Colonic mucosa (tissue), 4 donors: ENCODE measurements at places on chromosomes 2 and 18.

- DNase-seq, result peak; percentile 47
Measured at GRCh38 chr2:98730707-98731040, 258 bp downstream of the MGAT4A start.

DNA sequence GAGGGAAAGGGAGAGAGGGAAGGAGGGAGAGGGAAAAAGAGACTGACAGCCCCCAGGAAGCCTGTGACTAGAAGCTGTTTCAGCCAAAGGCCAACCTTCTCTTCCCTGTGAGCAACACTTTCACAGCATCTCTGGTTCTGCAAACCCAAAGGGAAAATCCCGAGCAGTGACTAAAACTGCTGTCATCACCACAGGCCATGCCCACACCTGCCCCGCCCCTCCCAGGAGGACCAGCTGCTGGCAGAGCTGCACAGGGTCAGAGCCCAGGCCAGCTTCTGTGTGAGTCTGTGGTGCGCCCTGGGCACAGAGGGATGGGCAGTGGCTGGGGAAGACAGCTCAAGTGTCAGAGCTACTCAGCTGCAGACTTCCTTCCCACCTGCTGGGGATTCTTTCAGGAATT is 64.9 kb upstream of the OTOS start:
- no peak for DNase-seq

DNA sequence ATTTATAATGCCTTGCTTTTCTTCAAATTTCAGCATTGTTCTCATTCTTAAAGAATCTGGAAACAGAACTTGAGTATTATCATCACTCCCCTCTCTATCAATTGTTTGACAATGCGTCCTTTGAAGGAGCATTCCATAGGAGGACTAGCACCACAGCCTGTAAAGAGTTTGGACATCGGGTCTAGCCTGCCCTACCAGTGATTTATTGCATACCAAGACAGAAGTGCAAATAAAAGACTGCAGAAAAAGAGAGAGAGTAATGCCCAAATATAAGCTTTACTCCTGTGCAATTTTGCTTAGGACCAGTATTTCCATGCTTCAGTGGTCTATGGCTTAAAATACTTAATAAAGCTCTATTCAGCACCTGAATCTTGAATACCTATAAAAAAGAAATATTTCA is 55.4 kb upstream of the MAP2 start:
- no peak for DNase-seq

- no peak for DNase-seq
Measured at GRCh38 chr2:140234116-140234515, 1453.9 kb upstream of the NXPH2 start.

DNA sequence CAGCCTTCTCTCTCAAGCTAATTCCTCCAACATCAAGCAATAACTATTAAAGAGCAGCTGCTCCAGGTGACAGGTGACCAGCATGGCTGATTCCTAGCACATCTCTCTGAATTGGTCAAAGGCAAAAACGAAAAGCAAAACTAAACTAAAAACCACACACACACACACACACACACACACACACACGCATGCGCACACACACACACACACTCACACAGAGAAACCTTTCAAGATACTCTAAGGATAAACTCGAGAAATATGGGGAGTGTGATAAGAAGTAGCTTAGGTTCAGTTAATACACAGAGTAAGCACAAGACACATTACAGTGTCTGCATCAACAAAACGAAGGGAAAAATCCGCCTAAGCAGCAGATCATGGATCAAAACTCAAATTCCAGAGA is 74.5 kb upstream of the FZD7 start:
- no peak for DNase-seq

DNA sequence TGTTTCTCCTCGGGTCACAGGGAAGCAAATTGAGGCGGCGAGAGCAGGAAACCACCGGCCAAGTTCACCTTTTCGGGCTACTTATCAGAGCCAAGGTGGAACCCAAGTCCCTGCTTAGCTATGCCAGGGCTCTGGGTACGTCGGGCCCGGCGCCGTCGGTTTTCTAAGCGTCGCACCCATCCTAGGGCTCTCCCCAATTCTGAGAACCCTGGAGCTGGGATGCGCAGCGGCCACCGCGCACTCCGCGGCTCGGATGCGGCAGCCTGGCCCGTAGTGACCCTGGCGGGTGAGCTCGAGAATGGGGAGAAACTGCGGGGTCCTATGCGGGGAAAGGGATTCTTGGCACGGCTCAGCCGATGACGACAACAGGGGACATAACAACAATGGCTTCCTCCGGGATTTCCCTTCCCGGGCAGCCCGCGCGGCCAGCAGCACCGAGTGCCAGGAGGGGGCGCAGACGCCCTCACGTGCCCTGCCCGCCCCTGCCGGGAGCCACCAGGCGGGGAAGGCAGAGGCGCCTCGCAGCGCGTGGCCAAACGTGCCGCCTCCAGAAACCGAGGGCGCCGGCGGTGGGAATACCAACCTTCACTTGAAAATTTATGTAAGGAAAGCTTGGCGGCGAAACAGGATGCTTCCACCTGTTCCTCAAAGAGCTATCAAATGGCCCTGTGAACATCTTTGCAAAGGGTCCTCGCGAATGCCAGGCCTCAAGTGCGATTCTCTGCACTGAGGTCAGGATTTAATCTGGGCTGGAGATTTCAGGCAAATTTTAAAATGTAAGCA is 2.1 kb upstream of the SLC30A3 start:
- peak; percentile 67 for DNase-seq

DNA sequence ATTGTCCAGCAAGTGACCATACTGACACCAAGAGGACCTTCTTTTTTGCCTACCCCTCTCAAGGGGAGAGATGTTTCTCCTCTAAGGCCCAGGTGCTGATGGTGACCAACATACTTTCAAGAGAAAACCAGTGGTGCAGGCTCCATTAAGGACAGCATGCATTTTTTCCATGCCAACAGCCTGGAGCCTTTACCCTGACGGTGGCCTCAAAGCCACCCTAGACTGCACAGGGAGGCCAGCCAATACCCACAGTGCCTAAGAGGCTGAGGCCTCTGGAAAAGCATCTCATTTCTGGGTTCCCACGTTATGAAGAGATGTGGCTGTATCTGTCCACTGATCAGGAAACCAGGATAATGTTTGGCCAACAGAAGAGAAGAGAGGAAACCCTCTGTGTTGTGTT is 19.3 kb downstream of the SPRED2 start:
- DNase-seq, result no peak

DNA sequence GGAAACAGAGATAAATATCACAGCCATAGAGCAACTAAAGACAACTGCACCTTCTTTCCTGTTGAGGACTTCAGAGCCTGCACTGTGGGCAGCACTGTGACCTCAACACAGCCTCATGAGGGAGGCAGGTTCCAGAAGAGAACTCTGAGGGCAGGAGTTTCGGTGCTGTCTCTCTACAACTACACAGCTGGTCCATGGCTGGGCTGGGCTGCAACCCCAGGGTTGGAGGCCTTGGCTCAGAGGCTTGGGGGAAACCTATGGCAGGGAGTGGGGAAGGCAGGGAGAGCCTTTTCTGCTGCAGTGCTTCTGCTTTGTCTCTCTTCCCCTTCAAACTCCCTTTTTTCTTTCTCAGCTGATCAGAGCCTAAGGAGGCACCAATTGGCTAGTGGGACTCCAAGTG is 66.5 kb downstream of the MRO start:
- DNase-seq, result no peak

DNA sequence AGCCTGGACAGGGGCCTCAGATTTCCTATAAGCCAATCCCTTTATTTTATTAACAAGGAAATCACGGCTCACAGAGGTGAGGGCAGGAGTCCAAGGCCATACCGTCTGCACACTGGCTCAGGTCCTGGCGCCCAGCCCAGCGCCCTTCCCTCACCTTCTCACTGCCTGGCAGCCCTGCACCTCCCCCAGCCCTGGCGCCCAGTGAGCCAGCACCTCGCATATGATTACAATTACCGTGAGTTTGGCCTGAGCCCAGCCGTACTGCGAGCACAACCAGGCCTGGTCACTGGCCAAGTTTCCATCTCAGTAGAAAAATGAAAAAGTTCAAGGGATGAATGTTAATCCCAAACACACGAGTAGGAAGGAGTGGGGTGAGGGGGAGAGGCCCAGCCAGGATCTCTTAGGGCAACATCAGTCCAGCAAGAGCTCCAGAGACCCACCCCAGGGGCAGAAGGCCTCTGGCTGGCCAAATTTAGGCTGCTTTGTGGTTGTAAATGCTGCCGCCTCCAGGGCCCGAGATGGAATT is 68.4 kb downstream of the MCFD2 start:
- DNase-seq, result peak; percentile 97

DNA sequence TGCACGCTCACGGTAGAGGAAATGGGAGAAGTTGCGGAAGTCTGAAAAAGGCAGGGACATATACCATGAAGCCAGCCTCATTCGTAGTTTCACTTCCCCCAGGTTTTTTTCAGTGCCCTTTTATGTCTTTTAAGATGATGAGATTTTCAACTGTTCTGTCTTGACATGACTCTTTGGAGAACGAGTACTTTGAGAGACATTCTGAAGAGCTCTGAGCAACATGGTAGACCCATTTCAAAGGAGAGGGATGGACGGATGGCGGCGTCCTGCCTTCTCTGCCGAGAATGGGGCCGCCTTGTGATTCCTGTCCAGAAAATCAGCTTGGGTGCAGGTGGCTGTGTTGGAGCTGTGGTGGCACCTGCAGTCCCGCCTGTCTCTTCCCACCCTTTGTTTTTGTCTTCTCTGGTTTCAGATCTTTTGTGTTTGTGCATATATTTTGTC is 41.7 kb downstream of the SH3BP4 start:
- DNase-seq, result no peak

- no peak for DNase-seq
Measured at GRCh38 chr2:237704501-237705434, 77.4 kb downstream of the LRRFIP1 start.

GRCh38 chr18:23743733-23744333 is 54.6 kb downstream of the LAMA3 start:
- DNase-seq, result no peak

- no peak for DNase-seq
Measured at GRCh38 chr18:40812981-40813515, 1142.0 kb upstream of the PIK3C3 start.

GRCh38 chr2:239735131-239735828 is 289.9 kb downstream of the NDUFA10 start:
- DNase-seq, result no peak

DNA sequence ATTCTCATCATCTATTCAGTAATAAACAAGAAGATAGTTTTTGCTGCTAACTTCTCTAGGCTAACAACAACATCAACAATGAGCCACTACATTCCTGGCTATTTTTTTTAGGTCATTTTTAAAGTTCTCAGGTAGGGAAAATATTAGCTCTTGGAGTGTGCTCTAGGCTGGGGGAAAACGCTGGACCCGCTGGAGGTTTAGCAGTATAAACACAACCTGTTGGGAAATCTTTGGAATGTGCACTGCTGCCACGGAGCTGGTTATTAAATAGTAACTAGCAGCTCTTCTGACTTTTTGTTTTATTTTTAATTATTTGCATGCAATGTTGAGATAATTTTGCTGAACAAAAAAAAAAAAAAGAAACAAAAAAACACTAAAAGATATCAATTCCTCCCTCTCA is 892.1 kb upstream of the ACVR2A start:
- no peak for DNase-seq

DNA sequence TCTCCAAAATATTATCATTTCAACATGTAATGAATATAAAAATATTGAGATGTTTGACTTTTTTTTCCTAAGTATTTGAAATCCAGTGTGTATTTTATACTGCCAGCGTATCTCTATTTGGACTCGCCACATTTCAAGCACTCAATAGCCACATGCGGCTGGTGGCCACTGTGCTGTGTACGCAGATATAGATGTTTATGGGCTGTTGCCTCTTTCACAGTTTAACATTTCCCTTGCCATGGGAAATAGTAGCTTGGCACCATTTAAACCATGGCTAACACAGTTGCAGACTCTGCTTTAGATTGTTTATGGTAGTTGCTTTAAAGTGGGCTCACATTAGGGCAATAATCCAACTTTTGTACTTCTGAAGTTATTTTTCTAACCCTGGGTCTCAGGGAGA is 136.6 kb upstream of the ITGB6 start:
- DNase-seq, result no peak

GRCh38 chr2:55158111-55158814 is 73.8 kb downstream of the CLHC1 start:
- no peak for DNase-seq

GRCh38 chr2:120597595-120598193 is 138.0 kb upstream of the GLI2 start:
- no peak for DNase-seq

GRCh38 chr2:223753940-223754339 is 83.4 kb downstream of the AP1S3 start:
- DNase-seq, result no peak

DNA sequence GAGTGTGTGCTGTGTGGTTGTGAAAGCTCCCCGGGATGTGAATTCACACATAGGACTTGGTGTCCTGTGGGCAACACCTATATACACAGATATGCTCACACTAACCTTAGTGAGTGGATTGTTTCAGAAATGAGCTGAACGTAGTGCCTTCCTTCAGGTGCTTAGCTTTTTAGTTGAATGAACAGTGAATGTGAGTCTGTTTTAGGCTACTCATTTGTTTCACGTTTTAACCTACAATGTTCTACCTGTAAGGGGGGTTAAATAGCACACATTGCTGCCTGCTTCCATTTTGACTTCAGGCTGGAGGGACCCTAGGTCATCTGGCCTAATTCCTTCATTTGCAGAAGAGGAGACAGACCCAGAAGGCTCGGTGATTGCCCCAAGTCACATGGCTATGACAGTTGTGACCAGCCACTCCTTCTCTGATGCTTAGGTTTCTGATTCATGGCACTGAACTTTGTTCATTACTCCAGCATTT is 1.0 kb downstream of the PLEK start:
- no peak for DNase-seq

DNA sequence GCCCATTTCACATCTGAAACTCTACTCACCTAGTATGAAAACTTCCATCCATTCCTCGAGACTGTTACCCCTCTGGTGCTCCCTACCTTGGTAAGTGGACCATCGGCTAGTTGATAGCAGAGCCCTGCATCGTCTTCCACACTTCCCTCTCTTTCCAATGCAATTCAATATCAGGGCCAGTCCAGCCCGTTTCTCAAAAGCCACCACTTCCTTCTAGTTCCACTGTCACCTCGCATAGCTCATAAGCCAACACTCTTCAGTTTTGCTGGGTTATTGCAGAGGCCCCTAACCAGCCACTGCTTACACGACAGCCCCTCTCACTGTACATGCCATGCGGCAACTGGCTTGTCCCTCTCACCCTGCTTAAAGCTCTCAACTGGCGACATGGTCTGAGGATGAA is 10.2 kb upstream of the ZNF407 start:
- no peak for DNase-seq

- no peak for DNase-seq
Measured at GRCh38 chr2:71173096-71173495, 42.7 kb downstream of the MPHOSPH10 start.

DNA sequence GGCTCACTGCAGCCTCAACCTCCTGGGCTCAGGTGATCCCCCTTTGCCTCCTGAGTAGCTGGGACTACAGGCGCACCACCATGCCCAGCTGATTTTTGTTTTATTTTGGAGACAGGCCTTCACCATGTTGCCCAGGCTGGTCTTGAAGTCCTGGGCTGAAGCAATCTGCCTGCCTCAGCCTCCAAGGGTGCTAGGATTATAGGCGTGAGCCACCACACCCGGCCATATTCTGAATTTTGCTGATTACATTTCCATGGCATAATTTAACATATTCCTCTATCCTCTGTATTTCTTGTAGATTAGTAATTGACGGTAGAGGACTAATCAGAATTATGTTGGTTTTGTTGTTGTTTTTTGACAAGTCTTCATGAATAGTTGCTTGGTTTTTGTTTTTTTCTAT is 50.6 kb downstream of the MEX3C start:
- DNase-seq, result no peak

GRCh38 chr2:29697181-29697580 is 224.2 kb downstream of the ALK start:
- DNase-seq, result no peak

GRCh38 chr2:144514616-144515091 is 5.3 kb downstream of the ZEB2 start:
- no peak for DNase-seq

- no peak for DNase-seq
Measured at GRCh38 chr2:111176867-111177266, 56.2 kb downstream of the BCL2L11 start.
